Suprapubic skin (tissue), 4 donors: ENCODE measurements at places on chromosomes 3 and 15.

- DNase-seq = no peak
These were observed 9.3 kb downstream of the EIF4G1 start for GRCh38 chr3:184323696-184324095.

- no peak for DNase-seq
These were observed at the start of gene RASSF1 for GRCh38 chr3:50340448-50341329. RASSF1 (minus strand) TSS chr3:50340836; CDS start chr3:50340805, 31 bp downstream.

- DNase-seq = no peak
These were observed 353.6 kb downstream of the NTRK3 start for GRCh38 chr15:87902772-87903426.

- DNase-seq = no peak
These were observed 60.8 kb downstream of the RIOX2 start for GRCh38 chr3:97911459-97911858.

DNA sequence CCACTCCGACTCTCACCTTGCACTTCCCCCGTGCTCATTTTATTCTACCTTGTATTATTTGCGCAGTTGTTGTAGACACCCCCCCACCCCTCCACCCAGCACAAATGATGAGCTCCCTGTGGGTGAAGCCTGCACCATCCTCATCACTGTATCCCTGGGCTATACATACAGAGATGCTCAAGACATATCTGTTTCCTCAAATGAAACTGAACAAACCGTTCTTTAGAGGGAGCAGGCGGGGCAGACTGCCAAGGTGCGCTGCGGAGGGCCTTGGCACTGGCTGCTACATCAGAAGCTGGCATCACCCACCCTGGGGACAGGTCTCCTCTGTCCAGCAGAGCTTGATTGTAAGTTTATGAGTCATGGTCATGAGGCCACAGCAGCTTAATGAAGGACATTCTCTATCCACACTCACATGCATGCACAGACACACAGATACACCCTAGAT, 29.0 kb downstream of the ADCY5 start:
- no peak for DNase-seq

- no peak for DNase-seq
These were observed 112.8 kb downstream of the NSUN3 start for GRCh38 chr3:94175677-94176076.

DNA sequence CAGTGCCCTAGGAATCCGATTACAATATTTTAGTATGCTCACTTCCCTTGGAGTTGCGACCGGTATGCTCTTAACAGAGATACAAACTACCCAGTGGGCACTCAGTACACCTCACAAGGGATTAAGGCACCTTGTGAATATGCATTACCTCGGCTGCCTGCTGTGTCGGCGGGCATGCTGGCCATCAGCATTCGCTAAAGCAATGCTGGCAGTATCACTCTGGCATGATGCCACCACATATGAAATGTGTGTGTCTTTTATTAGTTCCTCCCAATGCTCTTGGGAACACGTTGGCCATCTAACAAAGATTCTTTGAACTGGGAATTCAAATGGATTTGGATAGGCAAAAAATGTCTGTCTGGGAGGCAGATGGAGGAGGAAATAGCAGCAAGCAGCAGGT, 67.4 kb upstream of the FOXB1 start:
- no peak for DNase-seq

GRCh38 chr3:171347301-171348039, 112.7 kb downstream of the TNIK start:
- DNase-seq = no peak

DNA sequence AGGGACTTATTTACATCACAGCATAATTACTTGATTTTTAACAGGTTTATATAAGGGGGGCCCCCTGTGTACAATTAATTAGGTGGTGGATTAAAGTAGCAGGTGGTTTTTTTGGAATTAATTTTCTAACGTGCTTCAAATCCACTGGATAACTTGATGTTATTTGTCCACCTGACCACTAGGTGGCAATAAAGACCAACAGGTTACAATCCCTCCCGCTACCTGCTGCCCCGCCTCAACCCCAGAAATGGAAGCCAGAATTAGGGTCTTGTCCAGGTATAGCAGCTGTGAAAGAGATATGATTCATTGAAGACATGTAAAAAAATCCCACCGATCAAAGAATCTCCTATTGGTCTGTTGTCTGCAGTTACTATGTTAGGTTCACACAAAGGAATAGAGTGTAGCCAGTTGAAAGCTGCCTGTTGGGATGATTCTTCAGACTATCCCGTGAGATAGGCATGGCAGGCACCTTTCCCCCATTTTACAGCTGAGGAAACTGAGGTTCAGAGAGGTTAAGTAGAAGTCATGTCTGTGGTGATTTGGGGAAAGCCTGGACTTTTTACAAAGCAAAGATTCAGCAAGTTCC, 44.0 kb downstream of the MFSD1 start:
- no peak for DNase-seq
